ENCODE measurements at places on chromosomes 4 and X.

DNA sequence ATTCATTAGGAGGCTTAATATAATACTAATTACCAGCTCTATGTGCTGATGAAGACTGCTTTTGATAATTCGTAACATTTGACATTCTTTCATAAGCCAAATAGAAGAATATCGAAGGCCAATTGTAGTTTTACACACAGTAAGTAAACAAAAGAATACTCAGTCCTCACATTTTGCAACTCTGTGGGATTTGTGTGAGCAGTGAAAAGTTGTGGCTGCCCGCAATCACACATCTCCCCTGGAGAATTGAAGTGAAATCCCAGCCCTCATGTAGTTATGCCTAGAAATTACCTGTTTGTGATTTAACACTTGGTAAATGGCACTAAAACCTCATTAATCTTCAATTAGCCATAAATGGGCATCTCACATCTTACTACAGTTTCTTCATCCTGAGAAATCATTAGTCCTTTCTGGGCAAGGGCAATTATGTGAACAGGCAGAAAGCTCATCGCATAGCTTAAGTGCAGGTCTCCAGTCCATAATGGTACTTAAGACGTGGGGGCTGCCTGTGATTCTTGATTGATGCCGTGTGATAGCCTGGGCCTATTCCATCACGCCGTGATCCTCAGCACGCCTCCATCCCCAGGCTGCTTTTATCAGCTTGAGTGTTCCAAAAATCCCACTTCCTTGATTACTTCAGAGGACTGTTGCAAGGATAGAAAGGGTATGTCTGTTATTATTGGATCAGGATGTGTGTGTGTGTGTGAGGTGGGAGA lies 97.9 kb upstream of the METTL14 start:
- DNase-seq, result no peak

- no peak for DNase-seq
These were observed 54.4 kb upstream of the GPR174 start for GRCh38 chrX:79089896-79090584.

DNA sequence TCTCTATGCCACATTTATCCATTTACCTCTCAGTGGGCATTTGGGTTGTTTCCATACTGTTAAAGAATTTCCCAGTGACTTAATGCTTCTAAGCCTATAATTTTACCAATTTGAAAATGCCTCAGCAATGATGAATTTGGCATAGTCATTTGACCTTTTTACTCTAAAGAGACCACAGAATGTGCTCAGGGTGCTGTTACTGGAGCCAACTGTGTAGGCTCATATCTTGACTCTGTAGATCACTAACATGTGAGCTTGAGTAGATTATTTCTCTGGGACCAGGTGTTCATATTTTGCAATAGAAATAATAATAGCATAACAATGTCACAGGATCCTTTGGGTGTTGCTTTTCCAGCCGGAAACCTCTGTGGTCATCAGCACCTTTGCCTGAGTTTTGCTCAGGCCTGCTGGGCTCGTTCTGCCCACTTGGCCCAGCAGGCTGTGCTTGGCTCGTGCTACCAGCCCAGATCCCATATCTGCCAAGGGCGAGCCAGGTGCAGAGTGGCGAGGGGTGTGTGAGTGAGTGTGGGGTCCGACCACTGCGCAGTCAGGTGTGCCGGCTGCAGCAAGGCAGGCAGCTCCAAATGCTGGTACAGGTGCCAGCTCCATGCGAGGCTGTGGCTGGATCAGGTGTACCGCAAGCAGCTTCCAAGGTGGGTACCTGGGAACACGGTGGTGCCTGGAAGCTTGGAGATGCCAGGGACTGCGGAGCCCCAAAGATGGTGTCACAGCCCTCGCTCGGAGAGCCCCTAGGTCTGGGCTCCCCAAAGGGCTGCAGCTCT lies 70.6 kb upstream of the ANK2 start:
- DNase-seq, result no peak

DNA sequence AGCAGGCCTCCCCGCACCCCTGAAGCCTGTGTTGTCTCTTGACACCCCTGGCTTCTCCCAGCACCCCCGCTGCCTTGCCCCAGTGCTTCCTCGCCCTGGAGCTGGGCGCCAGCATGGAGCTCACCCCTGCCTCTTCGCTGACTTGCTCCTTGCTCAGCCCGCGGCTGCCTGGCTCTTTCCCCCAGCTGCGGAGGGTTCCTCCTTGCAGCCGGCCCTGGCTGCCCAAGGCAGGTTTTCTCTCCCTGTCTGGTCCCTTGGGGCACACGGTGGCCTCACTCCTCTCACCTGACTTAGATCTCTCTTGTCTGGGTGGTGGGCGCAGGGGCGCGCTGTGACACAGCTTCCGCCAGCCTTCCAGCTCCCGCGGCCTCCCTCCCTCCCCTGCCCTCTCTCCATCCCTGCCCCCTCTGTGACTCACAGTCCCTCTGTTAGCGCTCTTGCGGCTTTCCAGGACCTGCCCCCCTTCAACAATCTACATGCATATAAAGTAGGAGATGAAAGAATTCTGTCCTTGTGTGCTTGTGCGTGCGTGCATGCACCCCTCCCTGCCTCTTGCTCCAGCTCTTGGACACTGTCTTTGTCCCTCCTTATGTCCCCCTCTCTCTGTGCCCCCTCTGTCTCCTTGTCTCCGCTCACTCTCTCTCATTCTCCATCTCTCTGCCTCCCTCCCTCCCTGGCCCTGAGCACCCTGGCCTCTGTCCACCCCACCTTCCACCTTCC lies 2.2 kb downstream of the PLXNB3 start:
- DNase-seq, result no peak

DNA sequence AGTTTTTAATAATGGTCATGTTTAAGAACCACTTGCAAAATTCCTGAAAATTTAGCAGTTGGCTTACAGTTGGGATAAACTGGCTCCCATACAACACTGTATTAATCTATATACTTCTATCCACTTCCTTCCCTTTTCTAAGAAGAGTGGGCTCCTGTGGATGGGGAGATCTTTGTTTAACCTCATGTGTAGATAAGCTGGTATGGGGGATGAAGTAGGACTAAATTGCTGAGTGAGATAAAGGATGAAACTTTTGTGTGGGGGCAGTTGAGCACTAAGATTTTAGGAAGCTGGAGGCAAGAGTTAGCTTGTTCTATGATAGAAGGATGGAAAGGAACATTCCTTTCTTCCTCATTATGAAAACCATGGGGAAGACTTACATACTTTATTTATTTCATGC lies 54.6 kb upstream of the ATP8A1 start:
- no peak for DNase-seq

DNA sequence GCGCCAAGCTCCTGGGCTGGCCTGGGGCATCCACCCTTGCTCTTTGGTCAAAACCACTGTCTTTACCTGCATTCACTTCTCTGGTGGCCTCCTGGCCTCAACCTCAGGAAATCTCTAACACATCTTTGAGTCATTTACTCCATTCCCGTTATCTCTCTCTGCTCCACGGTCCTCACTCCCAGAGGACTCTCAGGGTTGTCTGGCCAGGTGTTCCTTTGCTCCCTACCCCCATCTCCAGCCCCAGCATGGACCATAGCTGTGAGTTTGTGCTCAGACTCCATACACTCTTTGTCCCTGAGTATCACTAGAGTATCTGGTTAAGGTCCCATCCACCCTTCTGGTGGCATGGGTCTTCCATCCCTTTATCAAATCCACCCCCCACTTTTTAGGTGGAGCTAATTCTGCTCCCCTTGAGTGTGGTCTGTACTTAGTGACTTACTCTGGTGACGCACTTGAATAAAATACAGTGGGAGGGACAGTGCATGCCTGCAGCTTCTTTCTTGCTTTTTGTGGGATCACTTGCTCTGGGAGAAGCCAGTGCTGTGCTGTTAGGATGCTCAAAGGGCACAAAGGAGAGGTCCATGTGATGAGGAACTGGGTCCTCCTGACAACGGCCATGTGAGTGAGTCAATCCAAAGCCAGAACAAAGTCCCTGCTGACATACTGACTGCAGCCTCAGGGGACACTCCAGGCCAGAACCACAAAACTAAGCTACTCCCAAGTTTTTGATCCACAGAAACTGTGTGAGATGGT lies 44.3 kb downstream of the IGFBP7 start:
- DNase-seq, result no peak

- DNase-seq, result no peak
These were observed 524.7 kb downstream of the IL15 start for GRCh38 chr4:142161086-142161485.

DNA sequence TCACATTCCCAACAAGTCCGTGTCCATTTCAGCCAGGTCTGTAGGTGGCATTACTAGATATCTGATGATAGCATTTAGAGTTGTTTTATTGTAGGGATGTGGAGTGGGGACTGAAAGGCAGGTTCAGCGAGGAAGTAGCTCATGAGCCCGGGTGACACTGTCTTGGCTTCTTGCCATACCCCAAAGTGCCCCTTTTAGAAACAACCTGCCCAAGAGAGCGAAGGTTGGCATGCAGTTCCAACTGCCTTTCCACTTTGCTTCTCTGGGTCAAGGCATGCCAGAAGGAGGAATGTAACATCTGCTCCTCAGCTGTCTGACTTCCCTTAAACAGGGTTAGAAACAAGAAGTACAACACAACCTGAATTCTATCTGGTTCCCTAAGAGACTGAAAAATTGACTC lies 9.0 kb downstream of the GRIA3 start:
- no peak for DNase-seq

GRCh38 chrX:11435568-11435967 lies 142.4 kb downstream of the AMELX start:
- no peak for DNase-seq

GRCh38 chr4:13329963-13330362 lies 154.2 kb downstream of the RAB28 start:
- no peak for DNase-seq

DNA sequence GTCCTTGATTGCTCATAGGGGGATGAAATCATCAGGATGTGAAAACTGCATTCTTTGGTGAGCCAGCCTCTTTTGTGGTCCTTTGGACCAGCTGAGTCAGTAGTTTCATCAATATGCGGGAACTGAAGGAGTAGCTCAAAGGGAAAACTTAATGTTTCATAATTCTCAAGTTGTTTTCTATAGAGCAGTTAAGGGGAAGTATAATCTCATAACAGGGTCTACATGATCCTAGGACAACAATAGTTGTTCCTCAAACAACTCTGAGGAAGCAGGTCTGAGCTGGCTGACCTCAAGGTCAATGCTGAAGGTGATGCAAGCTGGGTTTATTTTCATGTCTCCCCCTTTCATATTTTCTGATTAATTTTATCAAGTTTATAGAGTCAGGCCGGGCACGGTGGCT lies 36.1 kb upstream of the IRF2 start:
- no peak for DNase-seq

DNA sequence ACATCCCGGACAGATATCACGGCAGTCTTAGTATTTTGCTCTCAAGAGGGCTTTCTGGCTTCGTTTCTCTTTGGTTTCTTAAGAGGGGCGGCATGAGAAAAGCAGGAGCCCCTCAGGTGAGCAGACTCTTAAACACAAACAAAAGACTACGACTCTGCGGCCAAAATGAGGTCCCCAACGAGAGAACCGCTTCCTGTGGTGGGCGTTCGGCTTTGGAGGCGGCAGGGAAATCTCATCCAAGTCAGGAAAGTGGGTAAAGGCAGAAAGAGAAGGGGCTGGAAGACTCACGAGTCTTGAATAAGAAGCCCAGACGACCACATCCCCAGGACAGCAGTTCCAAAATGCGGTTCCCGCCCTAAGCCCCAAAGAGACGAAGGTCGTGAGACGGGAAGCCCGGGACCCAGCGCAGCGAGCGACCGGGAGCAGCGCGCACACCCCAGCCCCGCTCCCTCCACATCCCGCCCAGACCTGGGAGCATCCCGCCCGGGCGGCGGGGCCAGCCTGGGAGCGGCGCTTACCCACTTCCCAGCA lies 409 bp downstream of the UGDH start:
- DNase-seq, result peak; percentile 2

DNA sequence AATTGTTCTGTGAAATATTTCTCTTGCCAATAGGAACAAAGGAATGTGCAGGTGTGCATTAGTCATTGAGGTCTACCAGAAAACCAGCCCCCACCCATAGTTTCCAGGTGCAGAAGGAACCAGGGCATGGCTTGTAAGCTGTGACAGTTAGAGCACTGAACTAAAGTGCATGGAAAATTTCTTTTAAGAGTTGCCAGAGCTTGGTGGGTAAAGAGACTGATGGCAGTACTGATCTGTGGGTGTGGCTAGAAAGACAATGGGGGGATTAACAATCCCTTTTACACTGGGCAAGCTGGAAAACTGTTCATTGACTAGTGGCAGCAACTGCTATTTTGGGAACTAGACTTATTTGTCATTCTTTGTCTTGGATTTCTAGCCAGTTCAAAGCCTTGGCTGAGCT lies 326.9 kb downstream of the PCDH19 start:
- no peak for DNase-seq

GRCh38 chr4:124642846-124643245 lies 69.7 kb downstream of the ANKRD50 start:
- no peak for DNase-seq

DNA sequence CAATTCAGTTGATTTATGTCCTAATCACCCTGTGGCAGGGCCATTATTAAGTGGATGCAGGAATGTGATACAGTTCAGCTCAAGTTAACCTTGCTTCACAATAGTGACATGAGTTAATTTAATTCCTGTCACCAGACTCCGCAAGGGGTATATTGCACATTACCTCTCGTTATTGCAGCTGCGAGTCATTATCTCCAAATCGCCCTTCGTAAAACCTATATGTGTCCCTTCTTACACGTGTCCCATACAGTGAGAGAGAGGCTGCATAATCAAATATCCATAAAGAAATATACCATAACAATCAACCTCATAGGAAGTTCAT lies 369.9 kb upstream of the ANXA10 start:
- DNase-seq, result no peak

- DNase-seq, result no peak
These were observed 7.8 kb downstream of the DOCK11 start for GRCh38 chrX:118503260-118504041.

GRCh38 chrX:124087000-124087746 lies 125.7 kb downstream of the STAG2 start:
- DNase-seq, result no peak

- no peak for DNase-seq
These were observed 106.5 kb upstream of the STOX2 start for GRCh38 chr4:183798301-183799253.

DNA sequence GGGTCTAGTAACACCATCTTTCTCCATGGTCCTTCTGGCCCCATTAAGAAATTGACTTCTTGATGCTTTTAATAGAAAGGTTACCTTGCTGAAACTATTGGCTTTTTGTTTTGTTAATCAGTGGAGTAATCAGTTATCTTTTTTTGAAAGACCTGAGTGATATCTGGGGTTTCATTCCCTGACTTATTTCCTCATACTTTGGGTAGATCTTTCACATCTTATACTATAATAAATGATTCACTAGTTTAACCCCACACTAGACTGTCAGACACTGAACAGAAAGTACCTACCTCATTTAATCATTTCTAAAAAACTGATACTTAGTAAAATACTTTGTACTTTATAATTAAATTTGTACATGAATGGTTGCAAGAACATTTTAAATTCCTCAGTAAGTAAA lies 1021.1 kb downstream of the STIM2 start:
- no peak for DNase-seq

- DNase-seq, result no peak
These were observed 22.1 kb downstream of the PPP1R2C start for GRCh38 chrX:42755815-42756214.

DNA sequence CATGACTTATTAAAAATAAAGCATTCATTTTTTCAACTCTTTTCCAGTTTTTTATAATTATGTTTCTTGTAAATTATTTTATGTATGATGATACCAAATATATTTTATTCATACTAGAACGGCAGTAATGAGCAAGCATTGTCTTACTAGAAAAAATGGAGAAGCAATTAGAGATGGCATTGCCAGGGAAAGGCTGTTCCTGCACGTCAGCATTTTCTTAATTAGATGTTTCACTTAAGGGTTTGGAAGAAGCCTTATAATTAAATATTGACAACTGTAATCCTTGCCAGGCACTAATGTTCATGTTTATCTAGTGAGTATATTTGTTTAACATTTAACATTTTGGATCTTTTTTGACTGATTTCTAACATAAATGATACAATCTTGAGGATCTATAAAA lies 16.6 kb downstream of the FAM149A start:
- DNase-seq, result no peak
